CD8-positive, alpha-beta memory T cell (primary cell): ENCODE measurements at places on chromosomes 12 and 14.

DNA sequence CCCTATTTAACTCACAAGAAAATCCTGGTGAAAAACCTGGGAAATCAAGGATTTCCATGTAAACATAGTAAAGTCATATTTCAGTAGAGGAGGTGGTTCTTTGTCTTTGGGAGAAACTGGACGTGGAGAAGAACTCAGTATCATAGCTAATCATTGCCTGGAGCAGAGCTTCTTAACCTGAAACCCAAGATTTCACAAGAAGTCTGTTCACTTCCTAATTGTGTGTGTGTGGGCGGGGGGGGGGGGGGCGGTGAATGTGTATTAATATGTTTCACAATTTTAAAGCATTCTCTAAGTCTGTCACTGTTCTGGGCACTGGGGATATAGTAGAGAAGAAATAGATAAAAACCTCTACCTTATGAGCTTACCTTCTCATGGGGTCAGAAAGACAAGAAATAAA, 96.7 kb upstream of the PPP4R3A start:
- no peaks in the 10 kb centered on the region for H3K27me3 ChIP-seq
- no peaks in the 10 kb centered on the region for H3K4me1 ChIP-seq
- H3K4me3 ChIP-seq: no peak overlapping the region
- H3K36me3 ChIP-seq: no peaks in the 10 kb centered on the region

DNA sequence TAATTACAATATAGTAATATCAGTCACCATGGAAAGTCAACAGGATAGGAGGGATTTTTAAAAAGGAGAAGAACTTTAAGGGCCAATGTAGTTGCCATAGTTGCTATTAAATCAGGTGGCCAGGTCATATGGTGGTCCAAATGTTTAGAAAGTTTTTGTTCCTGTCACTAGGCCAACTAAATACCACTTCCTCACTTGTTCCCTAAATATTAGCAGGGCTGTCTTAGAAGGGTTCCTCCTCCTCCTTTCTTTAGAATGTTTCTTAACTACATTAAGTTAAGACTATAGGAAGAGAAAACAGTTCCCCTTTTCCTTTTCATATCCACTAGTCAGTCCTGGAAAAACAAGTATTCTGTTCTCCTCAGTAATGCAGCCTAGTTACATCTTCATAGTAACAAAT, 50.3 kb downstream of the MON2 start:
- H3K4me1 ChIP-seq: peaks cover 10% of the 10 kb centered on the region
- no peaks in the 10 kb centered on the region for H3K36me3 ChIP-seq
- DNase-seq: no peak
- H3K4me3 ChIP-seq: no peak overlapping the region

DNA sequence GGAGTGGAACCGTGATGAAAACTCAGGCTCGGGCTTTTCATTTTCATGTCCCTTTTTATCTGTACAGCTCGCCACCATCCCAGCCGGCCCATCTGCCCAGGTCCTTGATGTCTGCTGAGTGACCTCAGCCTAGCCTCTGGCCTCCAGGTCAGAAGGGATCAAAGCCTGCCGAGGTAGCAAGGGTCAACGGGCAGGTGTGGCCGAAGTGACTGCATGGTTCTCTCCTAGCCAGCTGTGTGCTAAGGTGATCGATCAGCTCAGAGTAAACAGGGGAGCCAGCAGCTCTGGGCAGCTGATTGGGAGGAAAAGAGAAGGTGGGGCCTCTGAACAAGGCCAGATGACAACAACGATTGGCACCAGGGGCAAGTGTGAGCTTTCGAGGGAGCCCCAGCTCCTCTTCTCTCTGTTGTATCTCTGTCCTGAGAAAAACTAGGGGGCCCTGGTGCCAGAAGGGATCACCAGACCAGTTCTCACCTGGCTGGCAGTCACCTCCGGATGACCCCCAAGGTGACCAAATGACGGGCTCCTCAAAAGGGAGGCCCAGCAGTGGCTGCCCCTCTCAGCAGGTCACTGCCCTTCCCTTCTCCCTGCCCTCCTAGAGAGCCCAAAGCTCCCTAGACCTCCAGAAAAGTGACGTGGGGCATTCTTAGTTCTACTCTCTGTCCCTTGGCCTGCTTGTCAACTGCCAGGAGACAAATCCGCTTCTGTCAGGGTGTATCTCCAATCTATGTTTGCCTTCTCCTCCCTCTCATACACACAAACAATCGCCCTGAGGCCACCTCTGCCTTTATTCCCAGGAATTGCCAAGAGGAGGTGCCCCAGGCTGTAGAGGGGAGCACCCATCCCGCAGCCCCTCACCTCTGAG, 3.4 kb downstream of the SLC6A12 start:
- peaks cover 4% of the 10 kb centered on the region for H3K27me3 ChIP-seq
- no peak overlapping the region for H3K27ac ChIP-seq
- H3K4me1 ChIP-seq: no peaks in the 10 kb centered on the region
- no peak for DNase-seq
- no peak overlapping the region for H3K4me3 ChIP-seq

DNA sequence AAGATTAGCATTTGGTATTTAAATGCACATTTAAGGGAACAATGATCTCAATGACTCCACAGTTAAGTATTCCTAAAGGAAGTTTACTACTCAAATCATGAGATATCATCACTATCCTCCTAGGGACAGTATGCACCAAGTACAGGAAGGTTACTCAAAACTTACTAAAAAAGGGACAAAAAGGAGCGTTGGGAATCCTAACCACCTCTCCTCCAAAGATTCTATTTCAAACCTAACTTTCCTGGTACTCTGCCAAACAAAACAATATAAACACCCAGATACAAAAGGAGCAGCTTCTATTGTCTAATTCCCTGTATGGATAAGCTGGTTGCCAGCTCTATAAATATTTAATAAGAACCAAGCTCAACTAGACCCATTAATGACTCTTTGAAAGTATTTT, 377.7 kb downstream of the NUAK1 start:
- no peaks in the 10 kb centered on the region for H3K27me3 ChIP-seq
- H3K4me1 ChIP-seq: no peaks in the 10 kb centered on the region
- no peak overlapping the region for H3K27ac ChIP-seq
- H3K4me3 ChIP-seq: no peak overlapping the region
- H3K36me3 ChIP-seq: no peaks in the 10 kb centered on the region

DNA sequence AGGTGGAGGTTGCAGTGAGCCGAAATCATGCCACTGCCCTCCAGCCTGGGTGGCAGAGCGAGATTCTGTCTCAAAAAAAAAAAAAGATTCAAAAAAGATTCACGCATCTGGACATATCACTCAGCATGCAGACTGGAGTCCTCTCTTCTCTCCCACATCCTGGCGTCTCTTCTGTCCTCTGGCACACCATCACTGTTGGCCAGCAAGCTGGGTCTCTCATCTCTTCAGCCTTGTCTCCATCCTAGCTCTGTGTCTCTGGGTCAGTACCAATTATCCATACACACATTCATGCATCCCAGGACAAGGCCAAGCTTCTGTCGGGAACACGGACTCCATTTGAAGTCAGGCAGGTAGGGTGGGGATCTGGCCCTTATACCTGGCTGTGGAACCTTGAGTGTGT, 105.5 kb upstream of the MAP1LC3B2 start:
- H3K27ac ChIP-seq: no peak overlapping the region
- DNase-seq: no peak
- H3K36me3 ChIP-seq: no peaks in the 10 kb centered on the region
- H3K4me3 ChIP-seq: no peak overlapping the region
- H3K27me3 ChIP-seq: no peaks in the 10 kb centered on the region
- H3K4me1 ChIP-seq: no peaks in the 10 kb centered on the region

- H3K36me3 ChIP-seq: peaks cover 15% of the 10 kb centered on the region
- H3K27ac ChIP-seq: no peak overlapping the region
- no peaks in the 10 kb centered on the region for H3K27me3 ChIP-seq
- H3K4me1 ChIP-seq: no peaks in the 10 kb centered on the region
These were observed 26.4 kb downstream of the EID3 start for GRCh38 chr12:104329707-104330532.

DNA sequence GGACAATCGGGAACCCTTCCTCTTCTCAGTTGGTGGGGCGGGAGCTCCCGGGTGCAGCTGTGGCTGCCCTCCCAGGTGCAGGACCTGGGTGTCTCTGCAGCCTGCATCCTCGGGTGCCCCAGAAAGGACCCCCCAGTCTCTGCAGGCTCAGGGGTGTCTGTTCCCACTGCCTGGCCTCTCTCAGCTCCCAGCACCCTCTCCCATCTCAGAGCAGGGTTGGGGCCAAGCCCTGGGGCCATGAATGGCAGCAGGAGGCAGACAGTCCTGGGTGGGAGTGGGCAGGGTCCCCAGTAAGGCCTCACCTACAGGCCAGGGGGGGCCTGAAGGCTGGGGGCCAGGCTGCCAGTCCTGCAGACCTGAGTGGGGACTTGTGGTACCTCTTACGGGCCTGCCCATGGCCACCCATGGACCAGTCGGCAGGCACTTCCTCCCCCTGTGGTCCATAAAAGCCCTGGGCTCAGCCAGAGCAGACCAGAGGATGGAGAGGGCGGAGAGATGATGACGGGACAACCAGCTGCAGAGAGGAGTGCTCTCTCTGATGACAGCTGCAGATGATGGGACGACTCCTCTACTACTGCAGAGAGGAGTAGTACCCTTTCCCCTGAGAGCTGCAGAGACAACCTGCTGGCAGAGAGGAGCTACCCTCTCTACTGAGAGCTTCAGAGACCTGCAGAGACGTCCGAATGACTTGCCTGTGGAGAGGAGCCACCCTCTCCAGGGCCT, 26.6 kb downstream of the TCHP start:
- no peak for DNase-seq
- no peaks in the 10 kb centered on the region for H3K27me3 ChIP-seq
- no peaks in the 10 kb centered on the region for H3K4me1 ChIP-seq
- H3K4me3 ChIP-seq: no peak overlapping the region

DNA sequence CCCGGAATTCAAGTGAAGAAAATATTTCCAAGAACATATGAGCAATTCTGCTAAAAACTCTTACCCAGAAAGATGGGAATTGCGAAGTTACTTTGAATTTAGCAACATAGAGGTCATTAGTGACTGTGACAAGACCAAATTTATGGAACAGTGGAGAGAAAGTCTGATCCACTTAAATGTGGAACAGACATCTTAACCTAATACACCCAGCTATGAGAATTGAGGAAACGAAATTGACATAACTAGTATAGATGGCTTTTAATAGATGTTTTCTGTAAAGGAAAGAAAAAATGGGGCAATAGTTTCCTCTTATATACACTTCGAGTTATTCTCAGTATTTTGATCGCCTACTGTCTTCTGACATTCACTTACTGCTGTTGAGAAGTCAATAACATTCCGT, 4.6 kb downstream of the OVCH1 start:
- no peak overlapping the region for H3K27ac ChIP-seq
- no peaks in the 10 kb centered on the region for H3K36me3 ChIP-seq
- H3K4me3 ChIP-seq: no peak overlapping the region
- no peak for DNase-seq
- H3K27me3 ChIP-seq: no peaks in the 10 kb centered on the region
- no peaks in the 10 kb centered on the region for H3K4me1 ChIP-seq

DNA sequence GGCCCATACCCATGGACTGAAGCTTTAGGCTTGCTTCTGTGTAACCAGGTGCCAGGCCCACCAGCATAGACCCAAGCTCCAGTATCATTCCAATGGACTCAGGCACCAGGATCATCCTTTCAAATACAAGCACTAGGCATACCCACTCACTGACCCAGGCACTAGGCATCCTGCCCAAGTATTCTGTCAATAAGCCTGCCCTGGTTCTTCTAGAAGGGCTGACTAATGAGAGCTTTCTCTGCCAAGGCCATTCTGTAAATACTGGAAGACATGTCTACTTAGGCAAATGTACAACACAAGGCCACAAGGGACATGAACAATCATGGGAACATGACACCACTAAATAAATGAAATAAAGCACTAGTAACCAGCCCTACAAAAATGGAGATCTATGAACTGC, 352.2 kb downstream of the FSCB start:
- H3K4me1 ChIP-seq: no peaks in the 10 kb centered on the region
- no peak for DNase-seq
- H3K4me3 ChIP-seq: no peak overlapping the region
- no peak overlapping the region for H3K27ac ChIP-seq
- no peaks in the 10 kb centered on the region for H3K27me3 ChIP-seq
- H3K36me3 ChIP-seq: no peaks in the 10 kb centered on the region

GRCh38 chr12:11650286-11651281, 1.1 kb downstream of the ETV6 start:
- peaks cover 24% of the 10 kb centered on the region for H3K4me1 ChIP-seq
- no peaks in the 10 kb centered on the region for H3K27me3 ChIP-seq
- H3K36me3 ChIP-seq: no peaks in the 10 kb centered on the region

GRCh38 chr12:68537571-68537970, 73.1 kb upstream of the RAP1B start:
- no peak overlapping the region for H3K4me3 ChIP-seq
- no peaks in the 10 kb centered on the region for H3K36me3 ChIP-seq
- H3K27me3 ChIP-seq: no peaks in the 10 kb centered on the region
- H3K4me1 ChIP-seq: peaks cover 45% of the 10 kb centered on the region
- H3K27ac ChIP-seq: no peak overlapping the region

DNA sequence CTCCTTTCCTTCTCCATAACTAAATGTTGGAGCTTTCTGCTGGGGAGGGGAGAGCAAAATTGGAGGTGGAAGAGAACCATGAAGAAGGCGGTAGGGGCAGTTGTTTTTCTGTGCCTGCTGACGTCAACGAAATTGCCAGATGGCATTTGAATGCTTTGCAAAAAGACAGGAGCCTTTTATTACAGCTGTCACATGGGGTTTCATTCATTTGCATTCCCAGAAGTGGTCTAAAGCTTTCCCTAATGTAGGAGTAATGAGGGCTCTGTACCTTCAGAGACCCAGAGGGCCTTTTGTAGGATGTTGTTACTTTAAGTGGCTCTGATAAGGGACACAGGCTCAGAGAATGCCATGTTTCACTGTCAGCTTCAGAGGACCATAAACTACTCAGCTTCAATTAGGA, 107.1 kb upstream of the SLCO1C1 start:
- no peak overlapping the region for H3K4me3 ChIP-seq
- H3K36me3 ChIP-seq: no peaks in the 10 kb centered on the region
- no peaks in the 10 kb centered on the region for H3K4me1 ChIP-seq
- DNase-seq: no peak
- H3K27ac ChIP-seq: no peak overlapping the region
- H3K27me3 ChIP-seq: no peaks in the 10 kb centered on the region

DNA sequence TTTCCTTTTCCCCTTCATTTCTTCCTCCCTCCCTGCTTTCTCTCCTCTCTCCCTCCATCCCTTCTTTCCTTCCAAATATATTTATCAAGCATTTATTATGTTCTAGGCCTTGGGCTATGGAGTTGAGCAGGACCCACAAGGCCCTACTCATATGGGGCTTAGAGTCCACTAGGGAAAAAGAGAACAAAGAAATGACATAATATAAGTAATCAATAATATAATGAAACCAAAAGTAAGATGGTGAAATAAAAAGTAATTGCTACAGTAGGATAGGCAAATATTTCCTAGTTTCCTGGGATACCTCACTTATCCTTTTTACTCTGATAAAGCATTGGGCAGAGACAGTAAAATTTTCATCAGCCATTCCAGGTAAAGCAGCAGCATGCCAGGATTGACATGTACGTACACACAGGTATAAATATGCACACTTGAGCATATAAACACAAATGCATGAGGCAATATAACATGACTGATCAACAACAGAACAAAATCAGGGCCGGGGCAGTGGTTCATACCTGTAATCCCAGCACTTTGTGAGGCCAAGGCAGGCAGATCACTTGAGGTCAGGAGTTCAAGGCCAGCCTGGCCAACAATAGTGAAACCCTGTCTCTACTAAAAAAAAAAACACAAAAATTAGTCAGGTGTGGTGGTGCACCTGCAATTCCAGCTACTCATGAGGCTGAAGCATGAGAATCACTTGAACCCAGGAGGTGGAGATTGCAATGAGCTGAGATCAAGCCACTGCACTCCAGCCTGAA, 35.5 kb upstream of the CSRP2 start:
- no peaks in the 10 kb centered on the region for H3K4me1 ChIP-seq
- H3K4me3 ChIP-seq: no peak overlapping the region
- no peaks in the 10 kb centered on the region for H3K36me3 ChIP-seq
- no peak overlapping the region for H3K27ac ChIP-seq
- DNase-seq: no peak

- H3K36me3 ChIP-seq: no peaks in the 10 kb centered on the region
- no peaks in the 10 kb centered on the region for H3K27me3 ChIP-seq
- H3K4me1 ChIP-seq: no peaks in the 10 kb centered on the region
- no peak overlapping the region for H3K27ac ChIP-seq
These were observed 29.6 kb upstream of the KCNK10 start for GRCh38 chr14:88352698-88353097.
